Stimulated activated CD4-positive, alpha-beta T cell treated with anti-CD3 and anti-CD28 coated beads, Interleukin-2, amount 100 ng/mL, for 4 hours (primary cell): ENCODE measurements at places on chromosomes 16 and 17.

- DNase-seq = no peak
These were observed 2.2 kb downstream of the PLCD3 start for GRCh38 chr17:45129940-45130680.

DNA sequence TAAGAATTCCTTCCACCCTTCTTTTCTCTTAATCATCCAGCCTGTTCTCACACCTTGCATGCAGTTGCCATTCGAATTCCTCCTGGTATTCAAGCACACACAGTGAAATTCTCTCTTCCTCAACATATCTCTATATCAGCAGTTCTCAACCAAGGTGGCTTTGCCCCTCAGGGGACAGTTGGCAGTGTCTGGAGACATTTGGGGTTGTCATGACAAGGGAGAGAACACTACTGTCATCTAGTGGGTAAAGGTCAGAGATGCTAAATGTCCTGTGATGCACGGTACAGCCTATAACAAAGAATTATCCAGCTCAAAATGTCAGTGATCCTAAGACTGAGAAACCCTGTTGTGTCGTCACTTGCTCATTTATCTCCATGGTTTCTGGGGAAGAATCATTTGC lies 94.8 kb upstream of the CPHXL start:
- DNase-seq = no peak

DNA sequence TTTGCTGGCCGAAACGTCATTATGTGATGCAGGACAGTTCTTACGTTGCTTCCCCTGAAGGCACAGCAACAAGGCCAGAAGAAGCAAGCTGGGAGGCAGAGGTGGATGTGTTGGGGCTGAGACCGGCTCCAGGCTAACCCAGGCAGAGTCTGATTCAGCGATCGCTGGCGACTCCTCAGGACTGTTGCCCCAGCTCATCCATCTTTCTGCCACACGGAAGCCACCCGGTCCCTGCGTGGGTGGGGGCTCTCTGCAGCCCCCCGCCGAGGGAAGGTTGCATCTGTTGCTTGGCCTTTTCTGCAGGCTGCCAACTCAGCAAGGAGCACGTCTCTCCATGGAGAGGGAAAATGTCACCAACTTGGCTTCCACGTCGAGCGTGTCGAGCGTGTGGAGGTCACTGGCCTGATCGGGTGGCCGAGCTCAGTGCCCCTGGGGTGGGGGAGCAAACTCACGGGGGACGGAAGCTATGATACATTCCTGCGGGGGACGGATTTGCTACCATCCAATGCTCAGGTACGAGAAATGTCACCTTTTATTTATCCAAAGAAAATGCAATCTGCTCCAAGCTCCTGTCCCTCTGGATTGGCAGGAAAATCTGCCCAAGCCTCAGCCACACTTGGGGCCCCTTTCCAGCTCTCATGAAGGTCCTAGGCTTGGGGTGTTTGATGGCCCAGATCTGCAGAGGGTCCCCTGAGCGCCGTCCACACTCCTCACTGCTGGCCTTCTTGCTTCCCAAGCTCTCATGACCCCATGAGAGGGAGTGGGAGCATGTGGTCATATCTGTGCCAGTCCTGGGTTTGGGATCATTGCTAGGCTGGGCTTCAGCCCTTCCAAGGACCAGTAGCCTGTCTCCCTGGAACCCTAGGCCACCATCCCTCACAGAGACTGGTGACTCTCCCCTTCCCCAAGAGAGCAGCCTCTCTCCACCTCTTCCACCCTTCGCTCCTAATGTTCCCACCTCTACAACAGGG lies 69.4 kb downstream of the RPH3AL start:
- no peak for DNase-seq

- DNase-seq = no peak
These were observed 1.7 kb downstream of the SMARCE1 start for GRCh38 chr17:40645943-40646342.

DNA sequence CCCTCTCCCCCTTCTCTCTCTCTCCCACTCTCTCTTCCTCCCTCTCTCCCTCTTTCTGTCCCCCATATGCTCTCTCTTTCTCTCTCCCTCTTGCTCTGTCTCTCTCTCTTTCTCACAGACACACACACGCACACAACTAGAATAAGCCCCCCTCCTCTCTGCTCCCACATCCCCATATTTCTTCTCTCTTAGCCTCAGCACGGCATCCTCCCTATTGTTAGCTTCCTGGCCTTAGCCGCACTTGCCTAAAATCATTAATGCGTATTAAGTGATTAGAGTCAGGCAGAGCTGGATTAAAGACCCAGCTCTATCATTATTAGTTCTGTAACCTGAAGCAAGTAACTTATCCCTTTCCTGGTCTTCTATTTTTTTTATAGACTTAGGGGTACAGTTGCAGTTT lies 319.0 kb upstream of the C16orf82 start:
- no peak for DNase-seq

DNA sequence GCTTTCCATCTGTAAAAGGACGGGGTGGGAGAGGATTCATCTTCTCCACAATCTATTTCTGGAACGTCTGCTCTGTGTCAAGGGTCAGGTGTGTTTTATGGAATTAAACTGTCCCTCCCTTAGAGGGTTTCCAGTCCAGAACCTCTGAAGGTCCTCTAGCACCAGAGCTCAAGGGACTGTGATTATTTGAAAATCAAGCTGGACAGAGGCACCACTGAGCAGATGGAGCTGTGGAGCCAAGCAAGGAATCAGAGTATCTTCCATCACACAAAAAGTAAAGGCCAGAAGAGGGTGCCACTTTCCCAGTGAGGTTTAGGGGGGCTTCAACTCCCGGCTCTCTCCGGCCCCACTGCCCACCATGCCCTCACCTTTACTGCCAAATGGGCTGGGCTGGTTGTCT lies 6.8 kb downstream of the CACNG5 start:
- no peak for DNase-seq

DNA sequence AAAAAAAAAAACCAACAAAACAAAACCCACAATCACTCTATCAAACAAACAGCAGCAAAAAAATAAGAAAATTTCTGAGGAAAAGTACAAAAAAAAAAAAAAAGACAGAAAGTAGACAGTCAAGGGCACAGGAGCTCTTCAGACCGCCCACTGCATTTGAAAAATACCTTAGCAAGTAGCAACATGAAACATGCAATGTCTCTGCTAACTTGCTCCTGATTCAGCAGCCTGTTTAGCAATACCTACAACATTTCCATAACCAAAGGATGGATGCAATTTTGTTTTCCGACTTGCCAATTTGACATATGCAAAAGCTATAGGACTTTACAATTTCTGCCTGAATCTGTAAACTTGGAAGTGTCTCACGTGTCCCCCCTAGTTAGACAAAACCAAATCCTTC lies 57.4 kb downstream of the SYNRG start:
- DNase-seq = no peak

DNA sequence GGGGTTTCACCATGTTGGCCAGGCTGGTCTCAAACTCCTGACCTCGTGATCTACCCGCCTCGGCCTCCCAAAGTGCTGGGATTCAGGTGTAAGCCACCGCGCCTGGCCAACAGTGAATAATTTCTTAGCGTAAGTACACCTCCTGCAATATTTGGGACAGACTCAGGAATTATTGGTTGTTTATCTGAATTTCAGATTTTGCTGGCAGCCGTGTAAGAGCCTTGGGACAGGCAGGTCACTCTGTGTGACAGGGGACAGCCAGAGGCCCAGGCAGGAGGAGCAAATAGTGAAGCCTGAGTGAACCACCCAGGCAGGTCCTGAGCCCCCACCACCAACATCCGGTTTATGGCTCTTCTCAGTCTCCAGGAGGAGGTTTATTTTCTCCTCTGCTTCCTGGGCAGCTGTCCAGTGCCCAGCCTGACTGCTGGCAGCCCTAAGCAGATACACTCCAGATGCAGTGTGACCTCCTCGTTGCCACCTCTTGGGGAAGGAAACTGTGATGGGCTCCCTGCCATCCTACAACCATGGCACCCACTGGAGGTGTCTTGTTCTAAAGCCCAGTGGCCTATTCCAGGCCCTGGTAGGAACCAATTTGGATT lies 26.2 kb upstream of the ADORA2B start:
- no peak for DNase-seq

DNA sequence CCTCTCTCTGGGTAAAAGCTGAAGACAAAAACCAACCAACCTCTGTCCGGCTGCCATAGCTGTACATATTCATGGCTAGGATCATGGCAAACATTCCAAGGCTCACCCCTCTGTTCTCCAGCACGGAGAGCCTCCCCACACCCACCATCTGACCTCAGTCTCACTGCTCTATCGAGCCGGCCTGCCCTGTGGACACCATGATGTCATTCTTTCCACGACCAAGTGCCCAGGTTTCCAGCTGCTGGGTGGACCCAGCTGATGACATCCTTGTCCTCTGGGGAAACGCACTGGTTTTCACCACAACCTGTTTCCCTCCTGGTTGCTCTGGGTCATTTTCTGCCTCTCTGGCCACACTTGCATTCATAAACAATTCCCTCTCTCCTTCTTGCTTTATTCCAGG lies 67.7 kb downstream of the NDEL1 start:
- no peak for DNase-seq

DNA sequence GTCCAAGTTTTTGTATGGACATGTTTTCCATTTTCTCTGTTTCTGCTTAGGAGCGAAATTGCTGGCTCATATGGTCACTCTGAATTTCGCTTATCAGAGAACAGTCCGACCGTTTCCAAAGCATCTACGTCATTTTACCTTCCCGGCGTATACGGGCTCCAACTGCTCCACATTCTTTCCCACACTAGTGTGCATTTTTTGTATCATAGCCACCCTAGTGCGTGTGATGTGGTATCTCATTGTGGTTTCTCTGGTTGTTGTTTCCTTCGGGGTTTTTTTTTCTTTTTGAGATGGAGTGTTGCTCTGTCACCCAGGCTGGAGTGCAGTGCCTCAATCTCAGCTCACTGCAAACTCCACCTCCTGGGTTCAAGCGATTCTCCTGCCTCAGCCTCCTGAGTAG lies 31.0 kb upstream of the BHLHA9 start:
- no peak for DNase-seq
